ENCODE measurements at places on chromosomes 4 and X. TPM values are rescaled to one million over a fixed set of nuclear protein-coding genes. Genes with fewer than 3 reads are reported as not detected.

Gene PAGE2
- polyA plus RNA-seq: not detected

Gene NPY5R
- polyA plus RNA-seq: 2.3 TPM

Gene THAP9
- polyA plus RNA-seq: 11.7 TPM

Gene SSX4
- not detected for polyA plus RNA-seq

Gene RTL3
- polyA plus RNA-seq: not detected

Gene TIMM8A
- 3.1 TPM for polyA plus RNA-seq

Gene LRAT
- 0.19 TPM for polyA plus RNA-seq

Gene KDR
- polyA plus RNA-seq: not detected

Gene IL2RG
- not detected for polyA plus RNA-seq

Gene SMIM10L2A
- polyA plus RNA-seq: 4.7 TPM

Gene DUSP21
- not detected for polyA plus RNA-seq

Gene C1QTNF7
- not detected for polyA plus RNA-seq

Gene STK32B
- 42.8 TPM for polyA plus RNA-seq
